ENCODE measurements at places on chromosomes 16 and 17.

DNA sequence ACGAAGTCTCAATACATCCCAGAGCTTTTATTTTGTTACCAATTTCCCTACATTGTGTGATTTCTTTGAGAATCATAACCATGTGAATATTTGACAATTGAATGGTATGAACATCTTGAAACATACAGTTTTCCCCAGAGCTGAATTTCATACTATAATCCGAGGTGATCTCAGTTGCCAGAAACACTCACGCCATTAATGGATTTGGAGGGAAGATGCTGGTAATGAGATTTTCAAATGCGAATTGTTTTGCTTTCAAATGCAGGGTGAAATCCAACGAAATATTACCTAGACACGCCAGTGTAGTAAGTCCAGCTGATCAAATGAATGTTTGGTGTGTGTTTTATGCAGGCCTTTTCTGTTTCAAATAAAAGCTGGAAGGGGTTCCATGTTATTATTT lies 277.8 kb upstream of the CDH5 start:
- H3K27ac ChIP-seq = no peak overlapping the region
- no peaks in the 10 kb centered on the region for H3K27me3 ChIP-seq
- H3K4me1 ChIP-seq = no peaks in the 10 kb centered on the region
- no peak for DNase-seq

- DNase-seq = no peak
- no peak overlapping the region for H3K4me3 ChIP-seq
- H3K27me3 ChIP-seq = no peaks in the 10 kb centered on the region
- peaks cover 15% of the 10 kb centered on the region for H3K36me3 ChIP-seq
- H3K27ac ChIP-seq = no peak overlapping the region
These were observed 15.1 kb downstream of the CRK start for GRCh38 chr17:1440921-1441320.

- H3K4me1 ChIP-seq = peaks cover under 1% of the 10 kb centered on the region
- no peaks in the 10 kb centered on the region for H3K36me3 ChIP-seq
- no peak for DNase-seq
- H3K4me3 ChIP-seq = no peak overlapping the region
- H3K27ac ChIP-seq = no peak overlapping the region
- H3K27me3 ChIP-seq = peaks cover 2% of the 10 kb centered on the region
These were observed 5.3 kb upstream of the RPRML start for GRCh38 chr17:46984341-46984740.

GRCh38 chr16:84518804-84519341 lies 14.4 kb upstream of the MEAK7 start:
- H3K36me3 ChIP-seq = no peaks in the 10 kb centered on the region
- H3K27me3 ChIP-seq = no peaks in the 10 kb centered on the region

DNA sequence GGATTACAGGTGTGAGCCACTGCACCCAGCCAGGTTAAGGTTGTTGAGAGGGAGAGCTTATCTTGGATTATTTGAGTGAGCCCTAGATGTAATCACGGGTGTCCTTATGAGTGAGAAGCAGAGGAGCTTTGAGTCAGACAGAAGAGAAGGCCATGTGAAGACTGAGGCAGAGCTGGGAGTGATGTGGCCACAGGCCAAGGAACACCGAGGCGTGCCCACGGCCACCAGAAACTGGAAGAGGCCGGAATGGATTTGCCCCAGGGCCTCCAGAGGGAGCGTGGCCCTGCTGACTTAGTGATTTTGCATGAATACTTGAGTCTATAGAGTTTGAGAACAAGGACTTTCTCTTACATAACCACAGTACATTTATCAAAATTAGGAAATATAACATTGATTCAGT lies 137.7 kb downstream of the RPTOR start:
- no peak overlapping the region for H3K27ac ChIP-seq
- H3K4me1 ChIP-seq = peaks cover 13% of the 10 kb centered on the region
- no peaks in the 10 kb centered on the region for H3K27me3 ChIP-seq
- no peaks in the 10 kb centered on the region for H3K36me3 ChIP-seq
- DNase-seq = no peak
- no peak overlapping the region for H3K4me3 ChIP-seq

DNA sequence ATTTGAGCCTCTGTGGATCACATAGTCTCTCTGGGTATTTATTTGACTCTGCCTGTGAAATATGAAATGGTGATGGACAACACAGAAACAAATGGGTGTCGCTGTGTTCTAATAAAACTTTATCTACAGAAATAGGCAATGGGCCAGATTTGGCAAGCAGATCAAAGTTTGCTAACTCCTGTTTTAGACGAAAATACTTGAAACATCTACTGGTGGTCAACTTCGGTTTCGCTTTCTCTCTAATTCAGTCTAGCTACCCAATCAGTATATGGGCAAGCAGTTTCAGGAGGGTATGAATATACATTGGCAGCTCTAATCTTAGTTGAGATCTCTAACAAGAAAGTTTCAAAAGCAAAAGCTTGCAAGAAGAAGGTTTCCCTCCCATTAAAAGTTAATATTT lies 60.1 kb upstream of the DYNLRB2 start:
- DNase-seq = no peak
- H3K27ac ChIP-seq = no peak overlapping the region
- no peaks in the 10 kb centered on the region for H3K4me1 ChIP-seq
- no peaks in the 10 kb centered on the region for H3K36me3 ChIP-seq
- H3K27me3 ChIP-seq = no peaks in the 10 kb centered on the region
